Astrocyte (in vitro differentiated cells and primary cell): ENCODE measurements at places on chromosomes 4 and X. TPM values are rescaled to one million over a fixed set of nuclear protein-coding genes. Genes with fewer than 3 reads are reported as not detected.

GRCh38 chr4:120730777-120731320, 191.7 kb downstream of the PRDM5 start:
- DNase-seq, result no peak
- H3K4me1 ChIP-seq, result no peaks in the 10 kb centered on the region
- no peak overlapping the region for H3K4me3 ChIP-seq

GRCh38 chr4:5340991-5341451, 289.7 kb downstream of the STK32B start:
- no peak overlapping the region for H3K4me3 ChIP-seq
- H3K27ac ChIP-seq, result no peak overlapping the region
- no peaks in the 10 kb centered on the region for H3K4me1 ChIP-seq
- peak; percentile 10 for DNase-seq
- no peaks in the 10 kb centered on the region for H3K27me3 ChIP-seq

TMEM154 gene
- total RNA-seq, result 11.5 and 13.2 TPM in 2 replicates

DNA sequence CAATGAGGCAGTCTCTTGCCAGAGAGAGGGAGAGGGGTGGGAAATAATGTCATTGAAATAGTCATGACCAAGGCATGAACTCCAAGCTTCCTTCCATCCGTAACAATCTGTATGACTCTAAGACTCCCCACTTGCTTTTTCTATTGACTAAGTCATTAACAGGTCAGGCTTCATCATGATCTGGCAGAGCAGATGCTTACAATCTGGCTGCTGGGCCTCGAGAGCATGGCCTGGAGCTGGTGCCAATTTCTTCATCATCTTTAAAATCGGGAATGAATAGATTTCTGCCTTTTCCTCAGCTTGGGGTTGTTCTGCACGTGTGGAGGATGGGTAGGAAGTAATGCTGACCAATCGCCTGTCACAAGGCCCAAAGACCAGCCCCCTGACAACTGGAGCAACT, 280.6 kb upstream of the CLNK start:
- H3K36me3 ChIP-seq, result no peaks in the 10 kb centered on the region
- H3K27ac ChIP-seq, result no peak overlapping the region
- H3K27me3 ChIP-seq, result no peaks in the 10 kb centered on the region
- H3K4me3 ChIP-seq, result no peak overlapping the region

DNA sequence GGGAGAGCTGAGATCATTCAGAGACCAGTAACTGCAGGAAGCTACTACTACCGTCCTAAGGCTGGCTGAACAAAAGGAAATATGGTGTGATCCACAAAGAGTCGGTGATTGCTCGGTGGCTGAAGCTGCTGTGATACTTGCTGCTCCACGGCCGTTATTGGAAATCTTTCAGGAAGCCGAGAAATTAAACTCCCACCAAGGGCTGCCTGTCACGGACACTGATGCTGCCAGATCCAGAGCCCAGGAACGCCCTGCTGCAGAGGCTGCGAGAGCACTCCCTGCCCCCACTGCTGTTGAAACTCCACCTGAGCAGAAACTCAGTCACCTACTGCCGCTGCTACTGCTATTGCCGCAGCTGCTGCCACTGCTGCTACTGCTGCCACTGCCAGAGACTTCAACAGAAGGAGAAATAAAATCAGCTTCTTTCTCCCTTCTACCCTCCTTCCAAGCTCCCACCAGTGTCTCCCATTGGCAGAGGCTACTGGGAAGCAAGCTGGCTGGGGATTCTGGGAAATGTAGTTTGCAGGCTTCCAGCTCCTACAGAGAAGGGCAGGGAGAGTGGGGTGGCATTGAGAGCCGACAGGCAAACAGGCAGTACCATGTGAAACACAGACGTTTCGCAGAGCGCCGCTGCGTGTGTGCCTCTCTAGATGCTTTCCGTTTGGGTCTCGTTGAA, 126.0 kb upstream of the ENPP6 start:
- no peaks in the 10 kb centered on the region for H3K36me3 ChIP-seq
- H3K4me3 ChIP-seq, result peak overlapping the region; percentile 89
- DNase-seq, result peak; percentile 74

EPHA5 gene
- 1.2 and 1.3 TPM in 2 replicates for total RNA-seq

GRCh38 chr4:88858752-88859151, 161.1 kb upstream of the NAP1L5 start:
- H3K27ac ChIP-seq, result no peak overlapping the region
- H3K4me3 ChIP-seq, result no peak overlapping the region
- no peaks in the 10 kb centered on the region for H3K36me3 ChIP-seq
- no peak for DNase-seq

CNKSR2 gene
- total RNA-seq, result 2.2 and 4.1 TPM in 2 replicates

AP1AR gene
- total RNA-seq, result 18.9 and 20.0 TPM in 2 replicates

DNA sequence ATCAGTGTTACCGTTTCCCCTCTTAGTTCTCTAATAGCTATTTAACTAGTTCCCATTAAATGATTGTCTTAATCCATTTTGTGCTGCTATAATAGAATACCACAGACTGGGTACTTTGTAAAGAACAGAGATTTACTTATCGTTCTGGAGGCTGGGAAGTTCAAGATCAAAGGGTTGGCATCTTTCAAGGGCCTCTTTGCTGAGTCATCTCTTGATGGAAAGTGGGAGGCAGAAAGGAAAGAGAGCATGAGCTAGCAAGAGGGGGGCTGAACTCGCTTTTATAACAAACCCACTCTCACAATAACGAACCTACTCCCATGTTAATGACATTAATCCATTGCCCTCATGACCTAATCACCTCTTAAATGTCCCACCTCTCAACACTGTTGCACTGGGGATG, 17.4 kb upstream of the NKX3-2 start:
- H3K4me1 ChIP-seq, result peaks cover 12% of the 10 kb centered on the region
- H3K27me3 ChIP-seq, result no peaks in the 10 kb centered on the region
- H3K36me3 ChIP-seq, result no peaks in the 10 kb centered on the region
- H3K4me3 ChIP-seq, result no peak overlapping the region
- no peak overlapping the region for H3K27ac ChIP-seq
- no peak for DNase-seq

TMEM185A gene
- total RNA-seq, result 28.8 and 32.5 TPM in 2 replicates

TSPAN7 gene
- total RNA-seq, result 3.5 and 4.8 TPM in 2 replicates

DNA sequence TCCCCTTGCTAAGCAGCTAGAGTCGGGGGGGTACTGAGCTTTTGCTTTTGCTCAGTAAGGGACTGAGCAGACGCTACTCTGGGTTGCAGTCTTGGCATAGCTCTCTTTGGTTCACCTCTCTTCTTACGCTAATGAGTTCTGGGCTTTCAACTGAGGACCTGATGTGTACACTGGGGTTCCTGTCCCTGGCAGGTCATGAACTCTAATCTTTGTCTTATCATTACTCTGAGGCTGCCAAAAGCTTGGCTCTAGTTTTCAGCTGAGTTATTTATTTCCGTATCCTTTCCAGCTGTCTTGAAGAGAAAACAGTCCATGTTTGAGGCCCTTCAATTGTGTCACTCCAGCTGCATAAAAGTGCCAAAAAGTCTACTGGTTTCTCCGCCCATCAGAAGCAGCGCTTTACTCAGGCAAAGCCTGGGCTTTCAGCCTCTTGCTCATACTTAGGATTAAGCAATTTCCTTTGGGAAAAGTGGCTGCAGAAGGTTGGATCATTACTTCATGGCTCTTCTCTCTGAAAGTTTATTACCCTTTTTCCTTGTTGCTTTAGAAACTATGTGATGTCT, 121.0 kb upstream of the STOX2 start:
- H3K4me1 ChIP-seq, result no peaks in the 10 kb centered on the region
- no peaks in the 10 kb centered on the region for H3K36me3 ChIP-seq
- H3K27ac ChIP-seq, result no peak overlapping the region
- no peak overlapping the region for H3K4me3 ChIP-seq
- H3K27me3 ChIP-seq, result no peaks in the 10 kb centered on the region

FAM9C gene
- 0.16 TPM in 1 of 2 replicates, not detected in the other for total RNA-seq

DNA sequence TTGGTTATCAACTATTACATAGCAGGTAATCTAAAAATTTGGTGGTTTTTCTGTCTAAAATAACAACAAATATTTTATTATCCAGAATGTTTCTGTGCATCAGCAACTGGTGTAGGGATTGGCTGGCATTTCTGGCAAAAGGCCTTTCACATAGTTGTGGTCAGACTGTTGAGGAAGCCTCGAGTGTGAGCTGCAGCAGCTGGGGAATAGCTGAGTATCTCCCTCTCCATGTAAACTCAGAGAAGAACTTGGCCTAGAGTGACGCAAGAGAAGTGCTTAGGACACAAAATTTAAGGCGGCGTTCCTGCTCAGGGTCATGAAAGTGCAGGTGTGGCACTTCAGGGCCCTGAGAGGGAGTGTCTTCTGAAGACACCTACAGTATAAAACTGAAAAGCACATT, 558.9 kb downstream of the SPOCK3 start:
- H3K4me1 ChIP-seq, result no peaks in the 10 kb centered on the region
- H3K4me3 ChIP-seq, result no peak overlapping the region
- no peaks in the 10 kb centered on the region for H3K36me3 ChIP-seq
- no peak overlapping the region for H3K27ac ChIP-seq
- DNase-seq, result peak; percentile 81

TLR3 gene
- 1.9 and 2.6 TPM in 2 replicates for total RNA-seq

DNA sequence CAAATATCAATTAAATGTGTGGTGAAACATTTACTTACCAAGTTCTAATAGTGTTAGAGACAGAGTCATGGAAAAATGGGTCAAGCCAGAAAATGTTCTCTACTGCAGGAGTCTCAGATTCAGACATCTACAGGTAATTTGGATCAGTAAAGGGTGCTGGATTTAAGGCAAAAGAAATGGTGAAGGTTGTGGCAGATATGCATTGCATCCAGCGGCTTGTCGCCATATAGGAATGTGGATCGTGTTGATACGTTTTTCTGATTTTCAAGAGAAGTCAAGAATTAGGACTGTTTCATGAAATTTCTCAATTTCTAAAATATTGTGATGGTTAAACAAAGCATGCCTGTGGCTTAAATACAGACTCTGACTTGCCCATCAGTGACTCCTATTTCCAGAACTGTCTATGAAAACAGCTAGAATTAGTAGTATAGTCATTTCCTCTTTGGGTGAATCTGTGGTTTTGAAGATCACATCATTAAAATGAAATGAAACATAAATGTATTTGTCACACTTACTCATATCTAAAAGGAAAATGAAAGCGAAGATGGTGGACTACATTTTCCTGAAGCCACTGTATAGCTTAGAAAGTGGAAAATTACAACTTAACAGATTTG, 110.1 kb upstream of the VEGFC start:
- H3K27me3 ChIP-seq, result no peaks in the 10 kb centered on the region
- H3K4me3 ChIP-seq, result no peak overlapping the region
- H3K36me3 ChIP-seq, result no peaks in the 10 kb centered on the region
- peak overlapping the region; percentile 91 for H3K27ac ChIP-seq

- H3K4me3 ChIP-seq, result no peak overlapping the region
- H3K27ac ChIP-seq, result no peak overlapping the region
- no peak for DNase-seq
Observed at GRCh38 chr4:18566970-18567799, 545.6 kb upstream of the LCORL start.

DNA sequence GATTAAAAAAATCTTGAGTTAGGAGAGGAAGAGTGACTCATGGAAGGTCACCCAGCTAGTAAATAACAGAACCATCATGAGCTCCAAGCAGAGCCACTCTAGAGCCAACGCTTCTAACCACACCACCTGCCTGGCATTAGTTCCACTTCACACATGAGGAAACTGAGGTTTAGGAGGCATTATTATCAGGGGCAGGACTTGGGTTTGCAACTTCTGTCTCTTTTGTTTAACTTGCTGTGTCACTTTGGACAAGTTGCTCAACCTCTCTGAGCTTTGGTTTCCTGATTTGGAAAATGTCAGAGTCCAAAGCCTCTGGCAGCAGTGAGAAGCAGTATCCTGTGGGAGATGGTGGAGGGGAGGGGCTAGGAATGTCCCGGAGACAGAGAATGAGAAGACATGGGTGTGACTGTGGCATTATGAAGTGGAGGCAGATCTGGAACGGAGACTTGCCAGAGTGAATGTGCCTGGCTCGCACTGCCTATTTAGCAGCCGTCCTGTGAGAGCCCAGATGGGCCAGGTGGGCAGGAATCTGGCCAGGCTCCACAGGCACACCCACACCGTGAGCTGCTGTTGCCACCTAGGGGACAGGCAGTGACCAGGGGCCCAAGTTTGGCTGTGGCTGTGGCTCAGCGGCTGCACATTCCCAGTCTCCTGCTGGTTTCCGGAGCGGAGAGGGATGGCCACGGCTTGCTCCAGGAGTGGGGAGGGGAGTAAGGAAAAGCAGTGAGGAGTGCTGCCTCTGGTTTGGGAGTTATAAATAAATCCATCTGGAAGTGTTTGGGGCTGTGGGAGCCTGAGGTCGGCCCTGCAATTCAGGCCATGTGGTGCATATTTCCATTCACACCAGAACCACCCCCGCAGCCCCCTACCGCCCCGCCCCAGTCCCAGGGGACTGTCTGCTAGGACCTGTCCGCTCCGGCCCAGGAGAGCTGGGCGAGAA, 93.4 kb downstream of the NHSL2 start:
- H3K4me1 ChIP-seq, result peaks cover 21% of the 10 kb centered on the region
- DNase-seq, result peak; percentile 68
- no peak overlapping the region for H3K4me3 ChIP-seq
- H3K36me3 ChIP-seq, result no peaks in the 10 kb centered on the region

DNA sequence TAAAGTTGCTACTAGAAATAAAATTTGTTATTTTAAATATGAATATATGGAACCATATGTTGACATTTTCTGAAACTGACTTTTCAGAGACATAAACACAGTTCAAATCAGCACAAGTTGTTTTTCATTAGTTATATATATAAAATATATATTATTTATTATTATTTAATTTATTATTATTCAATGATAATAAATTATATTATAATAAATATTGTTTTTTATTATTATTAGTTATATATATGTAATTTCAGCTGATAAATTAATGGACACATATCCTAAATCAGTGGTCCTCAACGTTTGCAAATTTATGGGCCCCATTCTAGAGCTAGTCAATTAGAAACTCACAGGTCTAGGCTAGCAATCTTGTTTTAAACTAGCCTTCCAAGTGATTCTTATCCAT, 809.3 kb downstream of the C4orf33 start:
- no peak for DNase-seq
- no peaks in the 10 kb centered on the region for H3K36me3 ChIP-seq
- H3K27me3 ChIP-seq, result no peaks in the 10 kb centered on the region
- no peak overlapping the region for H3K4me3 ChIP-seq
- H3K4me1 ChIP-seq, result no peaks in the 10 kb centered on the region

DNA sequence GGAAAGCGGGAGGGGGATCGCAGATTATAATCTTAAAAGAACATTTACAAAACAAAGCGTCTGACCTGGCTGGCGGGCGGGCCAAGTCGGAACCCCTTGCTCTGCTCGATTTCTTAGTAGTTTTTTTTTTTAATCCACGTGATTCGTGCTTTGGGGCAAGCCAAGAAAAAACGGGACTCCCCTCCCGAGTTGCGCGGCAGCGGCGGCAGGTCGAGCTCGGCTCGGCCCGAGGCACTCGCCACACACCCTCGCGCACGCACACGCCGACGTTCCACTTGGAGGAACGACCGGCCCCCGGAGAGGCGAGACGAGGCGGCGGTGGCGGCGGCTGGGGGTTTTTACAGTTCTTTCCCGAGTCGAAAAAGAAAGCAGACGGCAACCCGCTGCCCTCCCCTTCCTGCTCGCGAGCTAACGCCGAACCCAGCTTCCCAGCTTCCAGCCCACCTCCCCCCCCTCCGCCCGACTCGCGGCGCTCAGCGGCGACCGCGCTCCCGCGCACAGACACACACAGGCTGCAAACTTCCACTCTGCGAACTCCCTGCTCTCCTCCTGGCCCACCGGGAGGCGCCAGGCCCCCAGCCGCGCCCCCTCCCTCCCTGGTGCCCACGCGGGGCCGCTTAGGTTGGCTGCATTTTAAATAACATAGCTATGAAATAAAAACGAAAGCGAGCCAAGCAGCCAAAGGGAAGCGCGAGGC, 1.2 kb downstream of the BCOR start:
- no peak overlapping the region for H3K27ac ChIP-seq
- H3K27me3 ChIP-seq, result no peaks in the 10 kb centered on the region
- DNase-seq, result no peak
- peak overlapping the region; percentile 59 for H3K4me3 ChIP-seq

NHSL2 gene
- 13.0 and 14.8 TPM in 2 replicates for total RNA-seq

TEC gene
- 0.61 and 0.91 TPM in 2 replicates for total RNA-seq
